ENCODE measurements at places on chromosomes 5 and 9.

DNA sequence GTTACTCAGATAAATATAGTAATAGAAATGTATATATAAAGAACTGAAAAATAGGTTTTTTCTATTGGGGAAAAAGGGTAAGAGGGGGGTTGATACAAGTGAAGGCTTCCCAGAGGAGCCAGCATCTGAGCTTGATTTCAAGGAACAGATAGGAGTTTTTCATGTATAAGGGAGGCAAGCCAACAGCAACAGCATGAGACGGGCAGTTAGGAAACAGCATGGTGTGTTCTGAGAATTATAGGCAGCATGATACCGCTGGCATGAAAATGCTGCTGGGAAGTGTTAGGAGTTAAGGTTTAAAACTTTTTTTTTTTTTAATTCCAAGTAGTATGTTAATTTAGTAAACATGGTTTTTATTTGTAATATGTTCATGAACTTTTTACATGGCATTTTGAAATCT, 9.7 kb downstream of the CDC37L1 start:
- no peak for DNase-seq

GRCh38 chr5:113106821-113107220, 130.2 kb downstream of the DCP2 start:
- DNase-seq = no peak

DNA sequence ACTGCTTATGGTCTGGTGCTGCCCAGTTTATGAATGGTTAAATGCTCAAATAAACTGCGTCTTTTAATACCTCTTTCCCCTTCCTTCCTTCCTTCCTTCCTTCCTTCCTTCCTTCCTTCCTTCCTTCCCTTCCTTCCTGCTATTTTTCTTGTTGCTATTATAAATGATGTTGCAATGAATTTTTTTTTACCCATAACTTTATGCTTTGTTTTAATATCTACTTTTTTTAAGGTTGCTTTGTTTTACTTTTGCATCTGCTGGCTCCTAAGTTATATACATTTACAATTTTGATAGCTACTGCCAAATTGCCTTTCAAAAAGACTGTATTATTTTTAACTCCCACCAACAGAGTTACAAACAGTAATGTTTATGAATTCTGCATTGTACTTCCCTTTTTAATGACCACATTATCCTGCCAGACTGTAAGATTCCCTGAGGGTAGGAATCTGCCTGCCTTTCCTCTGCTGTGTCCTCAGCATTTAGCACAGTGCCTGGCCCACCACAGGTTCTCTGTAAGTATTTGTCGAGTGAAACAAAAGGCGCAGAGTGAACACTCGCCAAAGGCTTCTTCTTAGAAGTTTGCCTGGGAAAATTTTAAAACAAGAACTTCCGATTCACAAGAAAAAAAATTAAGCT, 36.9 kb downstream of the KIF4B start:
- no peak for DNase-seq

- no peak for DNase-seq
Measured at GRCh38 chr9:70411121-70411929, 3.1 kb downstream of the KLF9 start.

GRCh38 chr9:4515958-4516375, 25.7 kb downstream of the SLC1A1 start:
- no peak for DNase-seq

- no peak for DNase-seq
Measured at GRCh38 chr5:161274951-161275350, 271.6 kb downstream of the GABRB2 start.

DNA sequence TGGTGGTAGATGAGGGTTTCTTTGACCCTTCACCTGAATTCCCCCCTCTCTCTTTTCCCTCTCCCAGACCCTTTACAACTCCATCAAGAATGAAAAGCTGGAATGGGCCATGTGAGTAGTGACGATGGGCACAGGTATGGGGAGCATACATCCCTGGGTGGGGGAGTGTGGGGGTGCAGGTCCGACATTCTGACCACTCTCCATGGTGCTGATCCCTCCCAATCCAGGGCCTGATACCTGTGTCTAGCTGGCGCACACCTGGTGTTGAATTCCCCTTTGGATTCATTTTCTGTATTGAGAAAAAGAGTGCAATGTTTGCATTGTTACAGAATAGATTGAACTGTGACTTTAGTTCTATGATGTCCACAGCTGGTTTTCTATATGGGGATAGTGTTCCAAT, 40.0 kb downstream of the PSD2 start:
- no peak for DNase-seq

DNA sequence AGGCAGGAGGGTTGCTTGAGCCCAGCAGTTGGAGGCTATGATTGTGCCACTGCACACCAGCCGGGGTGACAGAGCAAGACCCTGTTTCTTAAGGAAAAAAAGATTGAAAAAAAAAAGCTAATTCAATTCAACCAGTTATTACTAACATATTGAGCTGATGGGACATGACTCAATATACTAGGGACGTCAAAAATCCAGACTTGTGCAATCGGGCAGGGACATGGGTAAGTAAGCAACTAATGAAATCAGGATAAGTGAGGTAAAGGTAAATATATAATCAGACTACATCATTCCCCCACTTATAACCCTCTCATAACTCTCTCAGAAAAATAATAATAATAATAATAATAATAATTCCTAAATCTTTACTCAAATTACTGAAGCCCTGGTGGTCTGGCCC, 975 bp upstream of the HAVCR1 start:
- DNase-seq = no peak

DNA sequence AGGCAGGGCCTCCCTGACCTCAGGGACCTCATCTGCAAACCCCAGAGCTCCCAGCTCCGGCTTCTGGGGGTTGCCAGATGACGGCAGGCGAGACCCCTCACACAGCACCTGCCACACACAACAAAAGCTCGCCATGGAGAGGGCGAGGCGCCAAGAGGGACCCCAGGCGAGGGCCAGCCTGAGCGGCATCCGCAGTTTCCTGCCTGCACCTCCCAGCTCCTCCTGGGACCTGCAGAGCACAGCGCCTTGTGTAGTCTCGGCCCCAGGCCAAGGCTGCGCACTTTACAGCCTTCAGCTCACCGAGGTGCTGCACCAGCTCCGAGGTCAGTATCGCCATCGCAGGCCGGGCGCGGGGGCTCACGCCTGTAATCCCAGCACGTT, 82.4 kb upstream of the ADAMTS2 start:
- no peak for DNase-seq

DNA sequence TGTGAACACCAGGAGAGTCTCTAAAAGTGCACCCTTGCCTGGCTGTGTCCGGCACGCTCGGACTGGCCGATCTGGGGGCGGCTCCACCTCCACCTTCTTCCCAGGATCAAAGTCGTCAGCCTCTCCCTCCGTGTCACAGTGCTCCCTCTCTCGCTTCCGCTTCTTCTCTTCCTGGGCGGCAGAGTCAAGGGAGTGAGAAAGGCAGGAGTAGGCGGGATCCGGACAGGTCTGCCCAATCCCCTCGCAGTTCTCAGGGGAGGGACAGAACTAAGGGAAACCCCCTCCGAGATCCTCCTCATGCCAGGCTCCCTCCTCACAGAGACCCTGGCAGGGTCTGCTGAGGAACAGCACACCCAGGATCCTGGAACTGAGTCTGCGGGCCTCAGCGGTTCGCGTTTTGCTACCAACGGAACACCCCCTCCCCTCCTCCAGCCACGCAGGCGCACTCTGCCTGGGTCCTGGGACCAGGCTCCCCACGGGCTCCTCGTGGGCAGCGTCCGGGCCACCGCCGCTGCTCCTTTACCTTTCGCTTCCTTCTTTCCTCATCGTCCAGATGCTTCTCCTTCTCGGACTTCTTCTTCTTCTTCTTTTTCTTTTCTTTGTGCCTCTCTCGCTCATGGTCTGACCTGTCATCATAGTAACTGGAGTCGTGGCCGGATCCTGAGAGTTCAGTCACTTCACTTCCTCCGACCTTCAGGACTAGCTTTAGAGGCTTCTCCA, 1.3 kb downstream of the BRD9 start:
- DNase-seq = no peak

DNA sequence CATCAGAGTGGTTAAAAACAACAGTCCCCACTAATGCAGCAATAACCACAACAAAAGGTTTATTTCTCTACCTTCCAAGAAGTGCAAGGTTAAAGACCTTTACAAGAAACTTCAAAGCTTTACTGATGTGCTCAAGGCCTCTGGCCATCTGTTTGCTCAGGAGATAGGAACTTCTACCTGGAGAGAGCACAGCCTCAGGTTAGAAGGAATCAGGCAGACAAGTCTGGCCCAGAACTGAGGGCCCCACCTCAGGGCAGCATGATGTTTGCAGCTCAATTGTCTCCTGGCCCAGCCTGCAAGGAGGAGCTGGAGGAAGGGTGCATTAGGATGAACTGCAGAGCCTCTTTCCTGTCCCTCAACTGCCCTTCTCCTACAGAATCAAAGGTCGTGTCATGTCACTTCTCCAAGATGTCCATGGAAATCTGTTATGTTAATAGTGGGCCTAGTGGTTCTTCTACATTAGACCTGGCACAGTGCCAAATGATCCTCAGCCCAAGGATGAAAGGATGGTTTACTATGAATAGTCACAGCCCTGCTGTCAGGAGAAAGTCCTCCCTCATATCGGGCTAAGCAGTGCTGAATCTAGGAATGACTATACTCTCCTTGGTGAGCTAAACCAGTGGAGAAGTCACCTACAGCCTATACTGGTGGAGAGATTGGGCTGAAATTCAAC, 98.9 kb upstream of the NTRK2 start:
- DNase-seq = no peak

- DNase-seq = no peak
Measured at GRCh38 chr9:133979921-133980863, 11.9 kb downstream of the VAV2 start.

DNA sequence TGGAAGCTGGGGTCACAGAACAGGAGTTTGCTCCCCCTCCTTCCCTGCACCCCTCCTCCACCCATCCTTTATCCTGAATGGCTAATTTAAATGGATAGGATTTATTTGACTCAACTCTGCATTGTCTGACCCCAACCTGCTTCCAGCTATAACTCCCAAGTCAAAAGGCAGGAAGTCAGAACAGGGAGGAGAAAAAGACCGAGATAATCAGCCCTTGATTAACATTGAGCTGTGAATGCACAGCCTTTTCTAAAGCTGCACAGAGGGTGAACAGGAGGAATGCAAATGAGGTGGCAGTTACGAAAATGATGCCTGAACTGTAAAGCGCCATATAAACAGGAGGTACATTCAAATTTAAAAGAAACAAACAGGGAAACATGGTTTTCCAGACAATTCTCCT, 152.8 kb downstream of the SPOCK1 start:
- DNase-seq = no peak

DNA sequence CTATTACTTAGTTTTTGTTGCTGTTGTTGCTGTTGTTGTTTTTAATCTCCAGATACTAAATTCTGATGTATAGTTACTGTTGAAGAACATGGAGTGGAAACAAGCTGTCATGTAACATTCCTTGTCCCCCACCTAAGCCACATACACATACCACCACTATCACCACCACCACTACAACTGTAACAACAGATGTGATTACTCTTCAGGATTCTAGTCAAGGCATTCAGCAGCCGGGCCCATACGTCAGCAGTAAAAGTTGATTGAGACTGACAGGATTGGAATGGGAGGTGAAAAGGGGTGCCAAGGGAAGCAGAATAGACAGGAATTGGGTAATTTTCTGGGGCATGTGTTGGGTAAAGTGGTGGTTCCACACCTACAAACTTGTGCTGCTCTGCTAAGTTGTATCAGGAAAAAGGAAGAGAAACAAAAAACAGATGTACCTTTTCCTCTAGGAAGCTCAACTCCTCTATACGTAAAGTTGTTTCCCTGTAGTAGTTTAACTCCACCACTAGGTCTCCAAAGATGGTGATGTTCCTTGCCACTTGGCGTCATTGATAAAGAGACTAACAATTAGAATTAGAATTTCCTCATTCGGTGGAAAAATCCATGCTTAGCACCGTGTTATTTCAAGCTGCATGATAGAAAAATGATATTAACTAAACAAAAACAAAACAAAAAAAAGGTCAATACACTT, 138.6 kb downstream of the ARRDC3 start:
- DNase-seq = no peak

DNA sequence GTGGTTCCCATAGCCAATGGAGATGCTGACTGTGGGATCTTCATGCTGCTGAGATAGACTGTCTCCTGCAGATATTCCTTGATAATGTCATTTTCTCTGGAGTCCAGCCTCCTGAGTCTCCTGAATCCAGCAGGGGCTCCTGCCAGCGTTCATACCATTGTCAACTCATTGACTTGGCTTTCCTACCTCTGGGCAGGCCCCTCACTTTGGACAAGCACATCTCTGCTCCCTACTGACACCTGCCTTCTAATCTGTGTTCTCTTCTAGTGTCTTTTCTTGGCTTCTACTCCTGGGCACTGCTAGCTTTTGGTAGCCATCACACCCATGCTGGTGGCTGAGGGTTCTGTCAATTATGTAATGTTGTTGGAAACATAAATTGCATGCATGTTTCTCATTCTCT, 138.0 kb downstream of the ADCY2 start:
- no peak for DNase-seq

DNA sequence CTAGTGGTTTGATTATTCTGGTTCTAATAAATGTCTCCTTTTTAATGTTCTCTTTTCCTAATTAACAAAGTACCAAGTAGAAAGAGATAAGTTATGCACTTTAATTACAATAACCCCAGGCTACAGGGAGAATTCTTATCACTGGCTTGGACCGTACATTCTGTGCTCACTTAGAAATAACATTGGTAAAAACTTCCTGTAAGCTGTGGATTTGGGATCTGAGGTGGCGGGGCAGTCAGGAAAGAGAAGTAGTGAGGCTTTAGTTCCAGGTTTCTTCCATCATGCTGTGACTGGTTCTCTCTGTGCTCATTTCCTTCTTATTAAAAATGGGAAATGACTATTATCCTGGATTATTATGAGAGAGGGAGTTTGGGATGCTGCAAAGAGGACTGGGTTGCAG, 142.0 kb downstream of the EGFLAM start:
- DNase-seq = no peak

DNA sequence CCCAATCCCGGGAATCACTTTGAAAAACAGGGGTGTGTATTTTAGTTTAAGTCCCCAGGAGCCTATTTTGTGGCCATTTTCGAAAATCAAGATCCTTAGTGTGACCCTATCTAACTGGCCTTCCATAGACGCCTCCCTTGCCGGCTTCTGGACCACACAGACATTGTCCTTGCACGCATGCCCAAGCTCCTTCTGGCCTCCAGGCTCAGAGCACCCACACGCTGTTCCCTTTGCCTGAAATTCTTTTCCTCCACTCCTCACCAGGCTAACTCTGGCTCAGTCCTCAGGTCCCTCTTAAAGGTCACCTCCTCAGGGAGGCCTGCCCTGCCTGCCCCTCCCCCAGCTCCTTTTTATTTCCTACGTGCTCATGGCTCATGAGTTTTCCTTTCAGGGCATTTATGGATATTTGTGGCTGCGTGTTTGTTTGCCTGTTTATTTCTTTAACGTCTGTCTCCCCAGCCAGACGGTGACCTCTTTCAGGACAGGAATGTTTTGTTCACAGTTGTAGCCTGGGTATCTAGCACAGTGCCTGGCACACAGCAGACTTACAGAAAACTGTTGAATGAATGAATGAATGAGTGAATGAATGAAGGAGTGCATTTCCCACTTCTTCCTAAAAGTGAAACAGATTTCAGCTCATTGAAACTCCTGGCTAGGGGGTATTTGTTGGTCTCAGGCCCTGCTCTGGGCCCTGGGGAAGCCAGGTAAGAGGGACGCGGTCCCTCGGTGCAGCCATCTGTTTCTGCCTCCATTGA, 79.1 kb upstream of the IER5L start:
- no peak for DNase-seq
